Dorsolateral prefrontal cortex (tissue), 122 donors: ENCODE measurements at places on chromosomes 11 and 22.
A peak's percentile ranks its signal among the peaks of the same experiment; 100 is the strongest.

DNA sequence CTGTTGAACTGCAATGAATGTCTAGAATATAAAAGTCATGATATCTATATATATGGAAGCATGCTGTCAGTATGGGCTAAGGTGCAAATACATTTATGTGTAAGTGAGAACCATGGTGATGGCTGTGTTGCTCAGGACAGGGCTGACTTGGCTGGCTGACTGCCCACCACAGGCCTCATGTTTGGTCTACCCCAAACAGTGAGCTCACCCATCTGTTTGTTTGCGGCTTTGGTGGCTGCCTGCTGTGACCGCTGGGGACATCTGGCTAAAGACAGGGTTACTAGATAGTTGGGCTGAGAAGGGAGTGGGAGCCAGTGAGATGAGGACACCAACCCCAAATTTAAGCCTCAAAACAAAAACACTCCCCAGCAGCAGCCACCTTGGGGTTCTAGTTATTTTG is 6.3 kb downstream of the CD44 start:
- no peak for DNase-seq

GRCh38 chr11:77175869-77176539 is 48.0 kb downstream of the MYO7A start:
- no peak for DNase-seq

GRCh38 chr22:35437049-35437448 is 37.1 kb downstream of the MCM5 start:
- no peak for DNase-seq

GRCh38 chr11:60305906-60306619 is 21.0 kb upstream of the MS4A6E start:
- no peak for DNase-seq

GRCh38 chr11:72840780-72841179 is 26.6 kb downstream of the ATG16L2 start:
- DNase-seq: no peak

- no peak for DNase-seq
Measured at GRCh38 chr11:113199866-113200265, 114.5 kb upstream of the TTC12 start.

DNA sequence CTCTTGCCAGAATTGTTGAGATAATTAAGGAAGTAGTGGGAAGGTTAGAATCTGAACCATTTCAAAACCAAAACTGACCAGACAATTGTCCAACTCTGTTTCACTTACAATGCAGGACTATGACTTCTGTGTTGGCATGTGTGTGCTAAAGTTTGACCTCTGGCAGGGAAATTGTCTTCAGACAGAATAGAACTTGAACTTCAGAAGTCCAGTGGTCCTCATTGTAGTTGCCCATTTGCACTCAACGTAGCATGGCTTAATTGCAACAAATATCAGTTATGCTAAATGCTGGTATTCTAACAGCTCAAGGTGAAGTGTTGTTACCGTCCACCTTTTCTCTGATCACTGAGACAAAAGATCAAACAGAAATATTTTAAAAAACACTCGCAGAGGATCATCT is 47.2 kb downstream of the BLID start:
- no peak for DNase-seq

DNA sequence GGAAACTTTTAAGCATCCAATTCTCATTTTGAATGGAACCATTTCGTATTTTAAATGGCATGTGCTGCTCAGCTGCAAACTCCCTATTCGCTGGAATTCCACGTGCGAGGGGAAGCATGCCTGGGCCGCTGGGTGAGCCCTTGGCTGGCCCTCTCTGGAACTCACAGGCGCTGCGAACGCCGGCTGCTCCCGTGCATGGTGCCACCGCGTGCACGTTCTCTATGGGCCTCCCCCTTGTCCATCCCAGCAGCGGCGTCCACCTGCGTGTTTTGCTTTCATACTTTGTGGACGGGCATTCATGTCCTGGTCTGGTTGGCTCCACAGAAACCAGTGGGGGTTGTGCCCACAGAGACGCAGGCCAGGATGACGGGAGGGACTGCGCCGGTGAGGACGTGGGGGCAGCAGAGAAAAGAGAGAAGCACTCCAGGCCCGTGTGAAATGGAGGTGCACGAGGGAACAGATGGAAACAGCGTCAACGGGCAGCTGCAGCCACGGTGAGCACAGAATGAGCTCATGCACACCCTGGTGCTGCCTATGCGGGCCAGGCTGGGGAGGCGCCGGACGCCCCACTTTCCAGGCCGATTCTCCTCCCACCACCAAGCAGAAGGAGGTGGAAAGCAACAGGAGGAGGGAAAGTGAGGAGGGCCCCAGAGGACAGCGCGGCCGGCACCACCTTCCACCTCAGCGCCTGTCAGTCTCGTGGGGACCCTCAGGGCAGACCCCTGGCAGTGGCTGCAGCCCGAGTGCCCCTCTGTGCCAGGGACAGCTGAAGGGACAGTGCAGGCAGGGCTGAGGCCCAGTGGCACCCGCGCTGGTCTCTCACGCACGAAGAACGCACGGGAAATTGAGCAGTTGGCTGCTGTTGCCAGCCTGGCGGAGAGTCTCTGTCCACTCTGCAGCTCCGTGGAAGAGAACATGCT is 29.1 kb downstream of the TOLLIP start:
- no peak for DNase-seq

GRCh38 chr11:69928975-69929374 is 109.8 kb upstream of the FGF3 start:
- no peak for DNase-seq

DNA sequence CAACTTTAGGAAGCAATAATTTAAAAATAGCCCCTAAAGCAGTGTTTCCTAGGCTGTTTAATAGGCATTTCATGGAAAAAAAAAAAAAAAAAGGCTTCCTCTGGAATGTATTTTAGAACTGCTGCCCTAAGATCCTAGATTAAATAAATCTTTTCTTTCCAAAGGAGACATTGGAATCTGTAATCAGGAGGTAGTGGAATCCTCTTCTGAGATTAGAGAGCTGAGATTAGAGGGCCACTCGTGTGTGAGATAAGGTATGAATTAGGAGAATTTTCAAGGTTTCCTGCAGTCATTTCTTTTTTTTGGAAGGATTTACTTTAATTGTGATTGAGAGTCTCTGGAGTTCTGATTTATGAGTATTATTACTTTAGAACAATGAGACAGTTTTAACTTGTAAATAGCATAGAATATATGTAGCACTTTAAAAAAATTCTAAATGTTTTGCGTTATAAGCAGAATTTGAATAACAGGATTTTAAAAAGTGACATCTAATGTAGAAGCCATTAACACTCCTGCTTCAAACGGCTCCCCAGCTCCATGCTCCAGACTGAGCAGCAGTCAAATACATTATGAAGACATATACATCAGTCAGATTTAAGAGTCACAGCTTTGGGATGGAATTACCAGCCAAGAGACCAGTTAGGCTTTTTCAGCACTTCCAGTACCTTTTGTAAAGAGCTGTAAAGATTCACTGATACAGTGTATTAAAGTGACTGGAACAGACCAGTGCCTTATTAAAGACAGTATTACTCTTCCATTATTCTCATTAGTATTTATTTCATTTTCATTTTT is 5.0 kb downstream of the EED start:
- DNase-seq: no peak

DNA sequence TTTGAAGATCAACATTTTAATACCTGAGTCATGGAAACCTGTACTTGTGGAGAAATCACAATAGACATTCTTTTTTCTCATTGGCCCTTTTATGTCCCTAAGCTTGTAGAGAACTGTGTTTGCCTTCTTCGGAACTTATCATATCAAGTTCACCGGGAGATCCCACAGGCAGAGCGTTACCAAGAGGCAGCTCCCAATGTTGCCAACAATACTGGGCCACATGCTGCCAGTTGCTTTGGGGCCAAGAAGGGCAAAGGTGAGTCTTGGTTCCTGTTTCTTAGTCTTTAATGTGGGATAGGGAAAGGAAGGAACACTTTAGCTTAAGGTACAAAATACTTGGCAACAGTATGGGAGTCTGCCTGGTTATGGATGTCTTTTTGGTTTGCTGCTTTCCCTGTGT is 44.2 kb downstream of the CTNND1 start:
- no peak for DNase-seq

DNA sequence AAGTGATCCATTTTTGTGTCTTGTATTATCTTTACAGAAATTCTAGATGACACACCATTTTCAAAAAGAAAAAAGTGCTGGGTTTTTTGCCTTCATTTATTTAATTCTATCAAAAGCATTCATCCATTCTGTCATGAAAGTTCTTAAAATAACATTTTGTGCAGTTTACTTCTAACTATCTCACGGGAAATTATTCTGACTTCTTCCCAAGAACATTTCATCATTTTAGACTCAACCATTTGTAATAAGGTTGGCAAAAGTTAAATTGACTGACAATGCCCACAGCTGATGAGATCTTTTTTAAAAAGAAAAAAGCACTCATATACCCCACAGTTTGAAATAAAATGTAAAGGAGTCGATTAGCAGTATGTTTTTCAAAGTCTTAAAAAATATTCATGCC is 68.5 kb downstream of the SBF2 start:
- no peak for DNase-seq

DNA sequence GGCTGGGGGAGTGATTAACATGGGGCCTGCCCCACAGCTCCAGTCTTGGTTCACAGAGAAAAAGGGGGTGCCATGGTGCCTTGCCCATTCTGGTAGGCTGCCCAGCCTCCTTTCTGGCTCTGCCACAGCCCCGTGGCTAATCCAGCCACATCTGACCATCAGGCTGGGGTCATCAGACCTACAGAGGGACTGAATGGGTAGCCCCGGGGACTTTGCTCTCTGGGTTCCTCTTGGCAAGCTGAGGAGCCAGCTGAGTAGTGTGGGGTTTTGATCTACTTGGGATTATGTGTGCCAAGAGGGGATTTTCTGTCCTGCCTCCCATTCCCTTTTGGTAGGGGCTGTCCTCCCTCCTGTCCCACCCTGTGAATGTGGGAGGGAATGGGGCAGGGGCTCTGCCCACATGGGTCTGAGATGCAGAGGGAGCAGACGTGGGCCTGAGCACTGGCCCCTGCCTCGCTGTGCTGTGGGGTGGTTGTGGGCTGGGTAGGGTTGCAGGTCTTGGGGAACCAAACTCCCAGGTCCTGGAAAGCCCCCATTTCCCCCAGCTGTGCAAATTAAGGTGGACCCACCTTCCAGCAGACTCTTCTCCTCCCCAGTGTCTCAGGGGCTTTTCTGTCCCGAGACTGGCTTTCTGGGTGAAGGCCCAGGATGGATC is 32.0 kb downstream of the CD82 start:
- no peak for DNase-seq

- DNase-seq: no peak
Measured at GRCh38 chr22:36913427-36914389, at the start of gene CSF2RB. TSS of gene CSF2RB (plus strand) at chr22:36913628. CDS start at chr22:36922208, 8,580 bp downstream.

- no peak for DNase-seq
Measured at GRCh38 chr22:39236321-39237317, 8.2 kb downstream of the PDGFB start.

DNA sequence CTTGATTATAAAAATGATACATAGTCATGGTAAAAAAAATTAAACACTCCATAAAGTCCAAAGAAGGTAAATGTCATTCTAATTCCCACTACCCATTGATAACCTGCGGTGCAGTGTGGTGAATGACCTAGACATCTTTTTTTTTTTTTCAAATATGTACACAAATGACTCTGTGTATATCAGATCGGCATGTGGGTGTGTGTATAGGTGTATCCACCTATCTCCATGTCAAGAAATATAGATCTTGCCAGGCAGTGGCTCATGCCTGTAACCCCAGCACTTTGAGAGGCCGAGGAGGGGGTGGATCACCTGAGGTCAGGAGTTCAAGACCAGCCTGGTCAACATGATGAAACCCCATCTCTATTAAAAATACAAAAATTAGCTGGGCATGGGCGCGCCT is 18.4 kb upstream of the CBX6 start:
- no peak for DNase-seq

DNA sequence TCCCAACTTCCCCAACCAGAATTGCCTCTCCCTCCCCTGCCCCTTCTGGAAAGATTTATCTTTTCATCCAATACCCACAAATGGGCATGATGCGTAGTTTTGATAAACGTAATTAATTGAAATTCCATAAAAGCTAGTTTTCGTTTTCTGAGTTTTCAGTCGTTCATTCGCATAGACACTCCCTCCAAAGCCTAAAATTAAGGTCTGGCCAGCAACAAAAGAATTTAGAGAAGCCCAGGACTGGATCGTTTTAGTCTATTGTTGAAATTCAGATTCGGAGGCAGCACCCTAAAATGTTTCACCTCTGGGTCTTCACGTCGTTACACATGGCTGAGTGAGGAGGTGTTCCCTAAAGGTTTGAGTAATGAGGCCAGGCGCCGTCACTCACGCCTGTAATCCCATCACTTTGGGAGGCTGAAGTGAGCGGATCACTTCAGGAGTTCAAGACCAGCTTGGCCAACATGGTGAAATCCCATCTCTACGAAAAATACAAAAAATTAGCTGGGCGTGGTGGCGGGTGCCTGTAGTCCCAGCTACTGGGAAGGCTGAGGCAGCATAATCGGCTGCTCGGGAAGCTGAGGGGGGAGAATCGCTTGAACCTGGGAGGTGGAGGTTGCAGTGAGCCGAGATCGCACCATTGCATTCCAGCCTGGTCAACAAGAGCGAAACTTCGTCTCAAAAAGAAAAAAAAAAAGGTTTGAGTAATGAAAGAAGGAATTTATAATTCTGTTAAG is 589 bp upstream of the NDUFC2 start:
- DNase-seq: no peak

DNA sequence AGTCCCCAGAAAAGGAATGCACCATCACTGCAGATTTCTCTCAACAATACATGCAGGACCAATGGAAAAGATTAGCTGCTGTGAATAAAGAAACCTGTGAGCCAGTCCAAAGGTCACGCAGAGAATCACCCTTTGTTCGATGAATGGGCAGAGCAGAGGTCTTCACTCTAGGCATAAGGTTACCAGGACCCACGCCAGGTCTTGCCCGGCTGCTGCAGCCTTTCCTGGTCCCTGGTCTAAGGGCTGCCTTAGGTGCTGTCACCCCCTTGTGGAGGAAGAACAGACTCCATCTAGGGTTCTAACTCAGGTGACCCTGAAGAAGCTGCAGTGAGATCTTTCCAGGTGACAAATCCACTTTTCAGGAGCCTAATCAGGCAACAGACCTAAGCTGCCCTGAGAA is 29.0 kb upstream of the NAP1L4 start:
- peak; percentile 38 for DNase-seq

DNA sequence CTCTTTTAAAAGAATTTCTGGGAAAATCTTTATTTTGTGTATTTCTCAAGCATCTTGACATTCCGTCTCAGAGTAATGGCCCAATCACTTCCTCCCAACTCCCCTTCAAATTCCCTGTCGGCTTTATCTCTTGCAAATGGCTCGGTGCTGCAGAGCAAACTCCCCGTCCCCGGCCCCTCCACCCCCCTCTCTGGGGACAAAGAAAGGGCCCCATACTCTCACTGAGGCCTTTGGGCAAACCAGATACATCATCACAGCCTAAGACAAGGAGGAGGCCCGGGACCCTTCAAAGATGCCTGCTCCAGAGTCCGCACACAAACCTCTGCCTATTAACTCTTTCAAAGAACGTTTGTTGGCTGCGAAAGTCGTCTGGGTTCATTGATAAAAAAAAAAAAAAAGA is 3.9 kb upstream of the SMIM38 start:
- DNase-seq: no peak

GRCh38 chr11:95668131-95668530 is 121.5 kb downstream of the FAM76B start:
- DNase-seq: no peak

GRCh38 chr22:39419096-39419495 is 19.5 kb downstream of the TAB1 start:
- no peak for DNase-seq
